ENCODE measurements at places on chromosomes 16 and 17.

DNA sequence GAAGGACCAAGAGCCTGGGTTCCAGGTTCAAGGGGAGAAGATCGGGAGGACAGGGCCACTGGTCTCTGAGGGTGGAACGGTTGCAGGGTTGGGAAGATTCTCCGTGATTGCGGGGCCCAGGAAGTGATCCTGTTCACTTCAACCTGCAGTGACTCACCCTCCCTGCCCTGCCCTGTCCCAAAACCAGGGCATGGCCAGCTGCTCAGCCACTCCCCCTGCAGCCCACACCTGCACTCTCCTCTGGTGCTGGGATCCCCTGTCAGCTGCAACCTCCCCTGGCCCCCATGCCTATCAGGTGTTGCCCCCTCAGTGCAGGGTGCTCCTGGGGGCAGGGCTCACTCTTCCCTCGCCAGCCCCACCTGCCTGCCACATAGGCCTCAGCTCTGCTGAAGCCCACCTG is 1.1 kb downstream of the RUNDC3A start:
- no peak overlapping the region for H3K27ac ChIP-seq
- H3K27me3 ChIP-seq, result peaks cover 77% of the 10 kb centered on the region

DNA sequence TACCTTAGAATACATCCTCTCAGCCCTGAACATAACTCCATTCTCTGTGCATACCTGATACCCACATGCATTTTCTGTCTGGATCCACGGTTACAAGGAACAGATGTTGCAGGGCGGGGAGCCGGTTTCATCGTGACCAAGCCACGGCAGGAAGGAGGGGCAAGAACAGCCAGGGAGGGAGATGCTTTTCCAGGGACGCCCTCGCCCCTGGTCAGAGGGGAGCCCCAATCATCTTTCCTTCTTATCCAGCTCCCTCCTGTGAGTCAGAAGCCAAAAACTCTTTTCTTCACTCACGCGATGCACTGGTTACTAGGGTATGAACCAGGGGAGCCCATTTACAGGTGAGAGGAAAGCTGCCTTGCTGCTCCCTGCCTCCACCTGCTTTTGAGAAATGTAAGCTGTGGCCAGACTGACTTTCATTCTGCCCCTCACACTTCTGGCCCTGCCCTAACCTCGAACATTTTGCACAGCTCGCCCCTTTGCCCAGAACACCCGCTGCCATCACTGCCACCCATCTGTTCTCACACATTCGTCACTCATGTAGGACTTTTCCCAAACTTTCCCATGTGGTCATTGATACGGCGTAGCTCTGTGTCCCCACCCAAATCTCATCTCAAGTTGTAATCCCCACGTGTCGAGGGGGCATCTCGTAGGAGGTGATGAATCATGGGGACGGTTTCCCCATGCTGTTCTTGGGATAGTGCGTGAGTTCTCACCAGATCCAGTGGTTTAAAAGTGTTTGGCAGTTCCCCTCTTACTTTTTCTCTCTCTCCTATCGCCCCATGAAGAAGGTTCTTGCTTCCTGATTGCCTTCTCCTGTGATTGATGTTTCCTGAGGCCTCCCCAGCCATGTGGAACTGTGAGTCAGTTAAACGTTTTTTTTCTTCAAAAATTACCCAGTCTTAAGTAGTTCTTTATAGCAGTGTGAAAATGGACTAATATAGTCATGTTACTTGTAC is 20.5 kb downstream of the FOXL1 start:
- peak overlapping the region; percentile 8 for H3K27ac ChIP-seq
- no peak for DNase-seq
- no peaks in the 10 kb centered on the region for H3K36me3 ChIP-seq

GRCh38 chr17:31093866-31094599 is 744 bp upstream of the NF1 start:
- DNase-seq, result no peak
- H3K27me3 ChIP-seq, result no peaks in the 10 kb centered on the region
- H3K4me1 ChIP-seq, result peaks cover 4% of the 10 kb centered on the region

GRCh38 chr16:11662582-11662981 is 5.7 kb upstream of the SNN start:
- DNase-seq, result no peak
- peaks cover 6% of the 10 kb centered on the region for H3K4me1 ChIP-seq
- no peak overlapping the region for H3K4me3 ChIP-seq
- no peaks in the 10 kb centered on the region for H3K27me3 ChIP-seq
- no peaks in the 10 kb centered on the region for H3K36me3 ChIP-seq

GRCh38 chr17:8155996-8156245 is 3.7 kb upstream of the PER1 start:
- no peak for DNase-seq
- H3K36me3 ChIP-seq, result peaks cover 21% of the 10 kb centered on the region
- H3K27me3 ChIP-seq, result no peaks in the 10 kb centered on the region
- peaks cover 39% of the 10 kb centered on the region for H3K4me1 ChIP-seq
- H3K4me3 ChIP-seq, result peak overlapping the region; percentile 92
- H3K27ac ChIP-seq, result peak overlapping the region; percentile 55

GRCh38 chr16:4358831-4359561 is 7.9 kb upstream of the PAM16 start:
- no peaks in the 10 kb centered on the region for H3K27me3 ChIP-seq
- H3K4me1 ChIP-seq, result peaks cover 19% of the 10 kb centered on the region
- peaks cover 53% of the 10 kb centered on the region for H3K36me3 ChIP-seq
- no peak overlapping the region for H3K4me3 ChIP-seq
- H3K27ac ChIP-seq, result no peak overlapping the region

GRCh38 chr16:72500545-72500944 is 328.6 kb upstream of the PMFBP1 start:
- H3K4me1 ChIP-seq, result no peaks in the 10 kb centered on the region
- H3K27ac ChIP-seq, result no peak overlapping the region
- H3K27me3 ChIP-seq, result no peaks in the 10 kb centered on the region
- no peak for DNase-seq
- no peak overlapping the region for H3K4me3 ChIP-seq

DNA sequence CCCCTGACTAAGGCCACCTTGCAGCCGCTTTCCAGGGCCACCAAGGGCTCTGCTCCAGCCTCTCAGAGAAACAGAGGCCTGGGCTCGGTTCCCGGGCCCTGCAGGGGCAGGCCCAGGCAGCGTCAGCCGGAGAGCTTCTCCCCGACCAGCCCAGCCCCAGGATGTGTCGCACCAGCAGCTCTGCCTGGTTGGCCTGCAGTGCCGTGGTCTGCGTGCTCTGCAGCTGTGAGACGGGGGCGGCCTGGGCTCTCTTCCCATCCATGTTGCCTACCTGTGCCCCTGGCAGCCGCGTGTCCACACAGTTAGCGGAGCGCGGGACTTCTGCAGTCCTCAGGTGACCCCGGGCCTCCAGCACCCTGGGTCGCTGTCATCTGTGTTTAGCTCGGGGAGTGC is 4.8 kb downstream of the IGFALS start:
- no peak overlapping the region for H3K27ac ChIP-seq
- H3K4me1 ChIP-seq, result peaks cover 7% of the 10 kb centered on the region
- no peak overlapping the region for H3K4me3 ChIP-seq
- DNase-seq, result no peak
- H3K36me3 ChIP-seq, result peaks cover 87% of the 10 kb centered on the region

GRCh38 chr16:89410794-89411309 is 79.5 kb downstream of the ANKRD11 start:
- no peak overlapping the region for H3K4me3 ChIP-seq
- peaks cover 53% of the 10 kb centered on the region for H3K4me1 ChIP-seq
- H3K36me3 ChIP-seq, result peaks cover 11% of the 10 kb centered on the region
- peak; percentile 53 for DNase-seq

DNA sequence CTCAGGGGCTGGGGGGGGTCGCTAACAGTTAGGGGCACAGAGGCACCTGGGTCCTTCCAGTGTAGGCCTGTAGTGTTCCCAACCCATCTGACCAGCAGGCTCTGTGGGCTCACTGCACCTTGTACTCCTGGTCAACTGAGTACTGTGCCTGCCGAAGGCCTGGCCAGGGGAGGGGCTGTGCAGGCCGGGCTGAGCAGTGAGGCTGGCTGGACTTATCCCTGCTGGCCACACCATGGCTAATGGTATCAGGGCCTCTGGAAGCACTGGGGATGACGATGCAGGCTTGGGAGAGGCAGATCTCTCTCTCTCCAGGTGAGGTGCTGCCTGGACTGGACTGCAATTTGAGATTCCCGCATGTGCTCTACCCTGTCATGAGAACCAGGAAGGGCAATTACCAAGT is 58.9 kb upstream of the SDK2 start:
- DNase-seq, result no peak
- H3K27me3 ChIP-seq, result peaks cover 61% of the 10 kb centered on the region
- H3K4me3 ChIP-seq, result no peak overlapping the region
- no peaks in the 10 kb centered on the region for H3K4me1 ChIP-seq

DNA sequence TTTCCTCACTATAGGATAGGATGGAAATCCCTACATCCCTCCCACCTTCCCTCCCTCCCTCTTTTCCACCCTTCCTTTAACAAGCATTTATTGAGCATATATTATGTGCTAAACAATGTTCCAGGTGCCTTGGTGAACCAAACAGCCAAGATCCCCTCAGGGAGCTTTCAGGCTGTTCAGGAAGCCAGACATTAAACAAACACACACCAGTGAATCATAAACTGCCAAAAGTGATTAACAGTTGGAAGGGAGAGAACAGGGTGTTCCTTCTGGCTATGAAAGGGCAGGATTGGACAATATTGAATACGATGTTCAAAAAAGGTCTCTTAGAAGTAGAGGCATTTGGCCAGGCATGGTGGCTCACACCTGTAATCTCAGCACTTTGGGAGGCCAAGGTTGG is 22.8 kb upstream of the CNEP1R1 start:
- H3K27ac ChIP-seq, result no peak overlapping the region
- no peak overlapping the region for H3K4me3 ChIP-seq
- H3K4me1 ChIP-seq, result no peaks in the 10 kb centered on the region

- H3K4me3 ChIP-seq, result no peak overlapping the region
- no peak for DNase-seq
- no peaks in the 10 kb centered on the region for H3K27me3 ChIP-seq
- H3K4me1 ChIP-seq, result peaks cover 4% of the 10 kb centered on the region
- no peak overlapping the region for H3K27ac ChIP-seq
Measured at GRCh38 chr17:29273924-29274323, 20.0 kb downstream of the NUFIP2 start.

DNA sequence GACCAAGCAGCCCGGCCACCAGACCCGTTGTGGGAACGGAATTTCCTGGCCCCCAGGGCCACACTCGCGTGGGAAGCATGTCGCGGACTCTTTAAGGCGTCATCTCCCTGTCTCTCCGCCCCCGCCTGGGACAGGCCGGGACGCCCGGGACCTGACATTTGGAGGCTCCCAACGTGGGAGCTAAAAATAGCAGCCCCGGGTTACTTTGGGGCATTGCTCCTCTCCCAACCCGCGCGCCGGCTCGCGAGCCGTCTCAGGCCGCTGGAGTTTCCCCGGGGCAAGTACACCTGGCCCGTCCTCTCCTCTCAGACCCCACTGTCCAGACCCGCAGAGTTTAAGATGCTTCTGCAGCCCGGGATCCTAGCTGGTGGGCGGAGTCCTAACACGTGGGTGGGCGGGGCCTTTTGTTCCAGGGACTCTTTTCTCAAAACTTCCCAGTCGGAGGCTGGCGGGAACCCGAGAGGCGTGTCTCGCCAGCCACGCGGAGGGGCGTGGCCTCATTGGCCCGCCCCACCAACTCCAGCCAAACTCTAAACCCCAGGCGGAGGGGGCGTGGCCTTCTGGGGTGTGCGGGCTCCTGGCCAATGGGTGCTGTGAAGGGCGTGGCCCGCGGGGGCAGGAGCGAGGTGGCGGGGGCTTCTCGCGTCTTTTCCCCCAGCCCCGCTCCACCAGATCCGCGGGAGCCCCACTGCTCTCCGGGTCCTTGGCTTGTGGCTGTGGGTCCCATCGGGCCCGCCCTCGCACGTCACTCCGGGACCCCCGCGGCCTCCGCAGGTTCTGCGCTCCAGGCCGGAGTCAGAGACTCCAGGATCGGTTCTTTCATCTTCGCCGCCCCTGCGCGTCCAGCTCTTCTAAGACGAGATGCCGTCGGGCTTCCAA is at the start of gene SLC2A4:
Gene SLC2A4 (plus strand): TSS at position 645 of the 879 bp plus-strand sequence. CDS start 217 bp downstream, at position 862.
- H3K4me1 ChIP-seq, result peaks cover 20% of the 10 kb centered on the region
- H3K4me3 ChIP-seq, result peak within 1 kb of the TSS; percentile 77
- DNase-seq, result peak; percentile 96
- H3K27me3 ChIP-seq, result peaks cover 51% of the 10 kb centered on the region
- no peak within 1 kb of the TSS for H3K27ac ChIP-seq
- H3K36me3 ChIP-seq, result no peaks in the 10 kb centered on the region

GRCh38 chr17:73489333-73489732 is 154.9 kb downstream of the SDK2 start:
- no peak for DNase-seq
- no peaks in the 10 kb centered on the region for H3K36me3 ChIP-seq
- no peak overlapping the region for H3K27ac ChIP-seq
- H3K27me3 ChIP-seq, result peaks cover 27% of the 10 kb centered on the region
- peaks cover 1% of the 10 kb centered on the region for H3K4me1 ChIP-seq

DNA sequence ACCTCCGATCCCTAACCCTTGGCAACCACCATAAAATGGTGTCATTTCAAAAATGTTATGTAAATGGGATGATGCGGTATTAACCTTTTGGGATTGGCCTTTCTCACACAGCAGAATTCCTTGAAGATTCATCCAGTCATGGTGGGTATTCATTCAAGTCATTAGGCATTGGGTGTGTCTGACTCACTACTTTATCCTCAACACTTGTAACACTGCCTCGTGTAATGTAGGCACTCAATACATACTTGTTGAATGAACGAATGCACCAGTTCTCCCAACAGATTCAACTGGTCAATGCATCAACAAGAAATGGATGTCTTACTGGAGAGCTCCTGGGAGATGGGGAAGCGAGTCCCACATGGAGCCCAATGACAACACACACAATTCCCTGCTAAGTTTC is 21.8 kb upstream of the GAN start:
- peaks cover under 1% of the 10 kb centered on the region for H3K27me3 ChIP-seq
- H3K36me3 ChIP-seq, result no peaks in the 10 kb centered on the region
- H3K4me3 ChIP-seq, result no peak overlapping the region
- H3K27ac ChIP-seq, result no peak overlapping the region
- H3K4me1 ChIP-seq, result no peaks in the 10 kb centered on the region

- no peaks in the 10 kb centered on the region for H3K27me3 ChIP-seq
- H3K4me1 ChIP-seq, result no peaks in the 10 kb centered on the region
- no peak for DNase-seq
- no peak overlapping the region for H3K27ac ChIP-seq
Measured at GRCh38 chr17:39261286-39261685, 35.5 kb upstream of the STAC2 start.

- H3K27ac ChIP-seq, result peak overlapping the region; percentile 96
- peaks cover 59% of the 10 kb centered on the region for H3K4me1 ChIP-seq
- peaks cover 37% of the 10 kb centered on the region for H3K36me3 ChIP-seq
- no peak for DNase-seq
- no peaks in the 10 kb centered on the region for H3K27me3 ChIP-seq
Measured at GRCh38 chr17:38872671-38873385, 3.0 kb downstream of the LASP1 start.

DNA sequence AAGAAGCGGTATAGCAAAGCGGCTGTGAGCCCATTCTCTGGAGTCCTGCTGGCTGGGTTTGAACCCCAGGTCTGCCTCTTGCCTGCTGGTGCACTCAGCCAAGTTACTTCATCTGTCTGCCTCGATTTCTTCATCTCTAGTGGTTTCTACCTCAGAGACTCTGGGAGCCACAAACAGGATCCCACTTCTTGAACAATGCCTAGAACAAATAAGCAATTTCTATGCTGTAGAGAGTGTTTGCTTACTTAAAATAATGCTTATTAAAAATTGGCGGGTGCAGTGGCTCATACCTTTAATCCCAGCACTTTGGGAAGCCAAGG is 75.5 kb downstream of the CMIP start:
- H3K27me3 ChIP-seq, result no peaks in the 10 kb centered on the region
- H3K36me3 ChIP-seq, result peaks cover 16% of the 10 kb centered on the region
- no peak for DNase-seq

- no peaks in the 10 kb centered on the region for H3K36me3 ChIP-seq
- no peak overlapping the region for H3K27ac ChIP-seq
- peaks cover 5% of the 10 kb centered on the region for H3K4me1 ChIP-seq
- no peak for DNase-seq
Measured at GRCh38 chr16:66598111-66598510, 6.4 kb upstream of the CMTM3 start.

GRCh38 chr16:22813223-22813947 is 577 bp upstream of the HS3ST2 start:
- peaks cover 66% of the 10 kb centered on the region for H3K27me3 ChIP-seq
- peak; percentile 15 for DNase-seq
- peaks cover 16% of the 10 kb centered on the region for H3K4me1 ChIP-seq
- no peaks in the 10 kb centered on the region for H3K36me3 ChIP-seq

Data from mesenchymal stem cell (in vitro differentiated cells and primary cell).